ENCODE measurements at places on chromosomes 12 and 14. TPM values are rescaled to one million over a fixed set of nuclear protein-coding genes. Genes with fewer than 3 reads are reported as not detected.

The NKX2-1 gene
- not detected for polyA plus RNA-seq

The DHRS2 gene
- 39.5 TPM for polyA plus RNA-seq

The LRRC10 gene
- not detected for polyA plus RNA-seq

The PIANP gene
- polyA plus RNA-seq = 10.7 TPM

- no peak for DNase-seq
Observed at GRCh38 chr12:69905801-69906200, 80.8 kb downstream of the MYRFL start.

- DNase-seq = no peak
Observed at GRCh38 chr12:29644536-29645162, 139.1 kb downstream of the TMTC1 start.

DNA sequence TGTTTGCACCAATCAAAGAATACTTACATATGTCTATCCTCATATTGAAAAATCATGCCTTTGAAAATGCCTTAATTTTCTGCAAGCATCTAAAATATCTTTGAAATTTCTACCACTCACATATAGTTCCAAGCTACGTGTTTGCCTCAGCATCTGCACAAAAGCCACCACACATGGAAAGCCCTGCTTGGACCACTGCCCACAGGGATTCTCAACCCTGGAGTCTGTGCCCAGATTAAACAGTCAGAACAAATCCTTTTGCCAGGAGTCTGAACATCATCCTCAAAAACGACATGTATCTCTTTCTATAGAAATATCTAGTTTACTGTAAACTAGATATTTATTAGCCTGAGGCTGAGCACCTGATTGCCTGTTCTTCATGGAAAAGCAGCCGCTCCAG lies 32.6 kb downstream of the ARMH4 start:
- DNase-seq = no peak

DNA sequence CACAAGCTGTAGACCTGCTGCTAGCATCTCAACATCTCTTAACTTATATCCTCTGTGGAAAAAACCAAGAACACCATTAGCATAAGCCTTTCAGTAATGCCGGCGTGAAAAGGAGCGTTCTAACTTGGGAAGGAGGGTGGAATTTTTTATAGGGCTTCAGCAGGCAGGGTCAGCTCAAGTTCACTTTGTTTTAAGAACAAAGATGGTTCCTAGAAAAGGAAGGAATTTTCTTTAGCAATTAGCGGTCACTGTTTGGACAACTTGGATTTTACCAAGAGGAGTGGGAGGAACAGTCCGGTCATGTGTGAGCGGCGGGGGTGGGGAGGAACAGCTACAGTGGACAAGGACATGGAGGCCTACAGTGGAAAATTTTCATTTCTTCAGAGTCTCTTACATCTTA lies 35.9 kb downstream of the BBS10 start:
- DNase-seq = no peak

- peak; percentile 29 for DNase-seq
Observed at GRCh38 chr12:25249931-25250738, 594 bp downstream of the KRAS start.

DNA sequence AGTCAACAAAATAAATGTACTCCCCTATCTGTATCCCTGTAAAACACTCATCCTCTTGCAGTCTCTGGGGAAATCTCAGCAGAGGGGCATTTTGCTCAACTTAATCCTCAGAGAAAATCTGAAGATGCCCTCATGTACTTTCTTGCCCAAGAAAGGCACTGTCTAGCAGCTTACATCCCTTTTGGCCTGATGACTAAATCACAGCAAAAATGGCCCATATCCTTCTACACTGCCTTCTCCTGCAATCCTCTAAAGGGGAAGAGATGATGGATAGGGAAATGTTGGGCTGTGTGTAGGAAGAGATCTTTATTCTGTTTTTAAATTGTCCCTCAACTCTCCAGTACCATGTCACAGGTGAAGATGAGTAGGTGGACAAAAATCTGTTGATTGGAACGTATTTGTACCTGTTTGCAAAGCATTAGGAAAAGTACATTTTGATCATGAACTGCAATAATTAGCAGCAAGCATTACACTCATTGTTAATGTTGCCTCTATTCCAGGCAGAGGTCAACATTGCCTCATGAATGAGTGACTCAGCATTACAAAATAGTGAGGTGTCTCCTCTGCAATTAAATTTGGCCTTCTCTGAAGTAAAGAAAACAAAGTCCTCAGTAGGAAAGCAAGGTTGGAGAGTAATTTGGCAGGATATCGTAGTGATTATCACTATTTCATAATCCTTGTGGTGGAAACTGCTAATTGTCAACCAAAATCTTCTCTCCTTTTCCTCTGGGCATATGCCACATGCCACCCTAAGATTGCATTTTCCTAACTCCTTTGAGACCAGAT lies 172.4 kb upstream of the CAND1 start:
- DNase-seq = no peak

DNA sequence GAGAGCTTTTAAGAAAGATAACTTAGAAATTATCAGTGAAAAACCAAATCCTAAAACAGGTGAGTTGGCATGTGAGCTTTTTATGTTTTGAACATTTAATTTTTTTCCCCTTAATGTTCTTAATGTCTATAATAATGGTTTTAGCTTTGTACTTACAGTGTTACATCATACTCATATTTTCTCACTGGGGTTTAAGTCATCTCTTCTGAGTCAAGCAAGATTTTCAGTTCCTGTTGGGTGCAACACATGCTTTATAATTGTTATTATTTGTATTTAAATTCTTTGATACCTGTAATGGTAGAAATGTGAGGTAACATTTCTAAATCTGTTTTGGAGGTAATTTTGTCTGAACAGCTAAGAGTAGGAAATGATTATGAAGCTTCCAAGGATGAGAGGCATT lies 113.0 kb downstream of the PLEKHA5 start:
- DNase-seq = no peak
